Fibroblast of lung (primary cell): ENCODE measurements at places on chromosomes 7 and 10. TPM values are rescaled to one million over a fixed set of nuclear protein-coding genes. Genes with fewer than 3 reads are reported as not detected.

The SKIDA1 gene
- 0.50 and 0.51 TPM in 2 replicates for total RNA-seq

The CALML5 gene
- not detected in 2 replicates for total RNA-seq

The MRPS24 gene
- total RNA-seq = 75.8 and 105 TPM in 2 replicates

The GSTO2 gene
- total RNA-seq = 2.1 and 3.1 TPM in 2 replicates

The LMTK2 gene
- 6.9 TPM in 2 replicates for total RNA-seq

The NPM3 gene
- total RNA-seq = 80.8 and 95.3 TPM in 2 replicates

The BMI1 gene
- 41.6 and 53.2 TPM in 2 replicates for total RNA-seq

The LIPF gene
- total RNA-seq = not detected in 2 replicates

The C1QL3 gene
- total RNA-seq = 0.17 TPM in 1 of 2 replicates, not detected in the other

The ZRANB1 gene
- total RNA-seq = 32.9 and 39.3 TPM in 2 replicates

The SYT15B gene
- total RNA-seq = not detected in 2 replicates

The DOCK1 gene
- 74.7 and 91.0 TPM in 2 replicates for total RNA-seq
